ENCODE measurements at places on chromosomes 4 and X. TPM values are rescaled to one million over a fixed set of nuclear protein-coding genes. Genes with fewer than 3 reads are reported as not detected.
A peak's percentile ranks its signal among the peaks of the same experiment; 100 is the strongest.

The ADGRG2 gene
- total RNA-seq: 0.24 TPM

The PNCK gene
- 1.2 TPM for total RNA-seq

DNA sequence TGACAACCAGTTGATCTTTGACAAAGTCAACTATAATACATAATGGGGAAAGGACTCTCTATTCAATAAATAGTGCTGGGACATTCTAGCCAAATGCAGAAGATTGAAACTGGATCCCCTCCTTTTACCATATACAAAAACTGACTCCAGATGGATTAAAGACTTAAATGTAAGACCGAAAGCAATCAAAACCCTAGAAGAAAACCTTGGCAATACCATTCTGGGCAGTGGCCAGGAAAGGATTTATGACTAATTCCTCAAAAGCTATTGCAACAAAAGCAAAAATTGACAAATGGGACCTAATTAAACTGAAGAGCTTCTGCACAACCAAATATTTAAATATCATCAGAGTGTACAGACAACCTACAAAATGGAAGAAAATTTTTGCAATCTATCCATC lies 185.1 kb downstream of the NPNT start:
- peaks cover 13% of the 10 kb centered on the region for H3K36me3 ChIP-seq
- no peak overlapping the region for H3K4me3 ChIP-seq
- no peaks in the 10 kb centered on the region for H3K27me3 ChIP-seq
- no peaks in the 10 kb centered on the region for H3K4me1 ChIP-seq
- no peak overlapping the region for H3K27ac ChIP-seq
- no peak for DNase-seq

GRCh38 chr4:139014371-139015268 lies 961 bp upstream of the NOCT start:
- H3K4me1 ChIP-seq: peaks cover 33% of the 10 kb centered on the region
- no peak for DNase-seq
- H3K27me3 ChIP-seq: no peaks in the 10 kb centered on the region
- H3K27ac ChIP-seq: peak overlapping the region; percentile 91
- H3K36me3 ChIP-seq: no peaks in the 10 kb centered on the region

DNA sequence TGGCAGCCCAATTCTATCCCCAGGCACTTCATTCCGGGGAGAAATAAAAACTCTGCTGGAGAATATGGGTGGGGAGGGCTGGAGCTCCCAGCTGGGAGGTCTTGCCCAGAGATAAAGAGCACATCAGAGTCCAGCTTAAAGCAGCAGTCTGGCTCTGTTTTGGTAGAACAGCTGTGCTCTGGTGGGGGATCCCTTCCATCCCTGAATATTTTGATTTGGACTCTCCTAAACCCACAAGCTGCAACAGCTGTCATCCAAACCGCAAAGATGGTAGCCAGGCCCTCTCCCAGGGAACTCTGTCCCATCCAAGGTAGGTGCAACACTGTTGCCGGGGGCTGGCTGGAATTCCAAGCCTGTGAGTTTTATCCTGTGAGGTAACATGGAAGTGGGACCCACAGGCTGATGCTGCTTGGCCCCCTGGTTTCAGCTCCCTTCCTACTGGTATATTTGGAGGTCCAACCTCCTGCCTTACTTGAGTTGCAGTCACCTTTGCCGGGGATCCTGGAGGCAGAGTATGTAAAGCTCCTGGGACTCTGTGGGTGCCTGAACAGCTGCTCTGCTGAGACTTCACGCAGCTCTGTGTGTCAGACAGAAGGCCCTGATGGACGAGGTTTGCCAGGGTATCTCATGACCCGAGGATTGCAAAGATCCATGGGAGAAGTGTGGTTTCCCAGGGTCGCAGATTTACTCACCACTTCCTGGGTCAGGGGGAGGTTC lies 203.5 kb upstream of the ITM2A start:
- H3K4me3 ChIP-seq: no peak overlapping the region
- no peak overlapping the region for H3K27ac ChIP-seq
- no peaks in the 10 kb centered on the region for H3K36me3 ChIP-seq
- no peaks in the 10 kb centered on the region for H3K4me1 ChIP-seq

- H3K27me3 ChIP-seq: no peaks in the 10 kb centered on the region
- no peaks in the 10 kb centered on the region for H3K4me1 ChIP-seq
- H3K27ac ChIP-seq: no peak overlapping the region
- H3K4me3 ChIP-seq: no peak overlapping the region
- no peaks in the 10 kb centered on the region for H3K36me3 ChIP-seq
These were observed 91.6 kb downstream of the TSPAN7 start for GRCh38 chrX:38652934-38653442.
